NCI-H1417 treated with DMSO at 0.1 percent for 48 hours (cell line): ENCODE measurements at places on chromosomes 2 and 18.

GRCh38 chr2:64779117-64779690 lies 125.5 kb upstream of the SERTAD2 start:
- no peak for DNase-seq

DNA sequence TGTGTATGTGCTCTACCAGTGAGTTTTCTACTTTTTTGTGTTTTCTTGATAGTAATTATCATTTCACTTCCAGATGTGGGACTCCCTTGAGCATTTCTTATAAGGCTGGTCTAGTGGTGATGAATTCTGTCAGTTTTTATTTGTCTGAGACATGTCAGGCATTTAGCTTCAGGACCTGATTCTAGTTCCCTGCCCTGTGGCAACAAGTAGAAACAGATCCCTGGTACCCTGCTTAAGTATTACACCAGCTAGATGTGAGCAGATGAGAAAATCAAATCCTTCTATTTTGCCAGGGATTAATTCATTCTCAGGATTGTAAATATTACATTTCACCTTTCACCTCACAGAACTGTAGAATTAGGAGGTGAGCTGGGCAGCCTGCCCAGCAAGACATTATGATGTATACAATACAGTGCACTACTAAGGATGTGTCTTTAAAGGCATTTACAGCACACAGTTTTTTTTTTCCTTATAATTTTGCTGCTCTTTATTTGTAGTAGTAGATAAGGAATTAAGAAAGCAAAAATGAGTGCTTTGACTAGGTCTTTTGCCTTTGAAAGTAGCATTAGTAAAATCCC lies 35.1 kb downstream of the GALM start:
- DNase-seq: no peak

- DNase-seq: no peak
These were observed 213.8 kb upstream of the MGAT5 start for GRCh38 chr2:134039912-134040581.

GRCh38 chr2:3516831-3517230 lies 2.5 kb downstream of the ADI1 start:
- DNase-seq: no peak

DNA sequence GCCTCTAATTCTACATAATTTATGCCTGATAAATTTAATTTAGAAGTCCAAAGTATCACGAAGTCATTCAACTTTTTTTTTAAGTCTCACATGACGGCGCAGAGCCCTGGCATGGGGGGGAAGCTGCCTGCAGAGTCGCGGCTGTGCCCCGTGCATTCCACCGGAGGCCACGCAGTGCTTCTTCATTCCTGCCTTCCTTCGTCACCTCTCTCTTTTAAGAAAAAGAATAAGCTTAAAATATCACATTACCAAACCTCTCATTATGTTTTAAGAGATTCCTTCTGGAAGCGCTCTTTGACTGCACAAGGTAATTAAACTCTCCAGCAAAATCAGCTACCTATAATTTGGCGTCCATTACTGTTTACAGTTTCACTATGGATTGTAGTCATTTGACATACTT lies 20.3 kb upstream of the KIDINS220 start:
- DNase-seq: no peak

- DNase-seq: no peak
These were observed 650.5 kb upstream of the LINC00305 start for GRCh38 chr18:64799376-64799775.

DNA sequence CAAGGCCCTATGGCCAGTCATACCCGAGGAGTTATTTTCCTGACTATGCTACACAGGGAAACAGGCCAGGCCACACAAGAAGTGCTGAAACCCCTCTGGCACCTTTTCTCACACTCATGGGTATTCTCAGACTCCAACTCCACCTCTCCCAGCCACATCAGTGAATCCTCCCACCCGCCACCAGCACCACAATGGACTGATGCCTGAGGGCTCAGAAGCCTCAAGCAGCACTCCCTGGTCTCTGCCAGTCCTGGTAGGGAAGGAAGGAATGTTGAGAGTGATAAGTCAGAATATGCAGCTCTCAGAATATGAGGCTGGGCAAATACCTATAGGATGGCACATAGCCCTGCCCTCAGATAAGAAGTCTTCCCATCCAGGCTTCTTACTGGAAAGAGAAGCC lies 391.1 kb downstream of the ALK start:
- no peak for DNase-seq

- DNase-seq: no peak
These were observed 158.2 kb upstream of the RAB12 start for GRCh38 chr18:8450898-8451665.

- no peak for DNase-seq
These were observed 331.1 kb upstream of the SLC14A2 start for GRCh38 chr18:45284174-45284573.

DNA sequence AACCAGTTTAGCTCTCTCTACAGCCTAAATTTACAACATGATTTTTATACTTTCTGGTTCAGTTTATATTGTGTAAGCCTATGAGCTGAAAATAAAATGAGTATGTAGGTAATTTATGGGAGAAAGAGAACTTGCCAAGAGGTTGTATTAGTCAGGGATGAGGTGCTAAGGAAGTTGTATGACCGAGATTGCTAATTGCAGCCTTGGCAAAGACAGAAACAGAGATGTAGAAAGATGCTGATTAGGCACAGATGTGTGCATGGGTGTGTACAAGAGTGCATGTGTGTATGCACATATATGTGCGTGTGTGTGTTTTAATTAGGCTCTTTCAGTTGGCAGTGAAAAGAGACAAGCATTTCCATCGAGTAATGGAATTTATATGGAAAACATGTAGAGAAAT lies 213.9 kb downstream of the FBXO15 start:
- no peak for DNase-seq

GRCh38 chr2:10305715-10306114 lies 3.0 kb downstream of the HPCAL1 start:
- no peak for DNase-seq

GRCh38 chr18:57930476-57930875 lies 113.5 kb upstream of the NEDD4L start:
- no peak for DNase-seq

GRCh38 chr2:204982303-204982702 lies 437.0 kb downstream of the PARD3B start:
- DNase-seq: no peak

- no peak for DNase-seq
These were observed 11.0 kb downstream of the DYSF start for GRCh38 chr2:71464389-71464788.

- no peak for DNase-seq
These were observed 11.7 kb downstream of the PASK start for GRCh38 chr2:241137276-241138190.

DNA sequence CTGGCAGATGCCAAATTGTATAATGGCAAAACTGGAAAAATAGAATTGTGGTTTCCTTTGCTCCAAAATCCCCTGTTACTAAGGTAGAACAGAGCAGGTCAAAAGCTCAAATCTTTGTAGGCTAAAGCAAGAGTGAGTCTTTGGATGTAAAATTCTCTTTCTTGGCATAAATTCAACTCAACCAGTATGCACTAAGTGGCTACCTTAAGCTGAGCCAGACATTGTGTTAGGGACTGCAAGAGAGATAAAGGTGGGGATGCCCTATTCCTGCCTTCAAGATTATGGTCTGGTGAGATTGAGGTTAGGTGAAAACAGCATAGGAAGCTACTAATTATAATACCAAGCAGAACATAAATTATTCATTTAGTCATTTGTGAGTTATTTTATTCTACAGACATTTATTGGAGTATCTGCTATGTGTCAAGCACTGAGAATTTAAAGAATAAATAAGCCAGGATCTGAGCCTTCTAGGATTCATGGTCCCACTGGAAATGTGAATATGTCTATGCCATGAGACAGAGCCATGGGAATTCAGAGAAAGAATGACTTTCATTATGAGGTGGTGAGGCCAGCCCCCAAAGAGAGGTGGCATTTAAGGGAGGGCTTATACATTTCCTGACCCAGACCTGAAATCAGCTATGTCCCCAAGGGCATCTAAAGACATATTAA lies 198.0 kb upstream of the NCKAP5 start:
- no peak for DNase-seq

DNA sequence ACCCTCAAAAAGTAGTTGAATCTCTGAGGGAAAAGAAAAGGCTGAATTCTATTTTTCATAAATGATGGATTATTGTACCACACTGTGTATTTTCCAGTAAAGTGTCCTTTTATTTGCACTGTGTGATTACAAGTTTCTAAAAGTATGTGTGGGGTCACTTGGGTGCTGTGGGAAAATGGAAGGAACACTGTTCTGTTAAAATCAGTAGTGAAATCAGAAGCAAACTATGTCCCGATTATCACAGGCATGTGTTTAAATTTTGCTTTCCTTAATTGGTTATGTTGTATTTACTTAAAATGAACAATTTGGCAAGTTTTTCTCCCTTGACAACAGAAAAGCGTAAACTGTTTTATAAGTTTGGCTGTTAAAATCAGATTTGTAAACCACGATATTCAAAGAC lies 353.1 kb downstream of the ARHGAP15 start:
- DNase-seq: no peak
